ENCODE measurements at places on chromosomes 12 and 14.
A peak's percentile ranks its signal among the peaks of the same experiment; 100 is the strongest.

GRCh38 chr12:109818905-109819500, 14.2 kb downstream of the TRPV4 start:
- DNase-seq: no peak
- H3K27me3 ChIP-seq: peaks cover 3% of the 10 kb centered on the region
- no peak overlapping the region for H3K4me3 ChIP-seq
- H3K4me1 ChIP-seq: peaks cover 4% of the 10 kb centered on the region

DNA sequence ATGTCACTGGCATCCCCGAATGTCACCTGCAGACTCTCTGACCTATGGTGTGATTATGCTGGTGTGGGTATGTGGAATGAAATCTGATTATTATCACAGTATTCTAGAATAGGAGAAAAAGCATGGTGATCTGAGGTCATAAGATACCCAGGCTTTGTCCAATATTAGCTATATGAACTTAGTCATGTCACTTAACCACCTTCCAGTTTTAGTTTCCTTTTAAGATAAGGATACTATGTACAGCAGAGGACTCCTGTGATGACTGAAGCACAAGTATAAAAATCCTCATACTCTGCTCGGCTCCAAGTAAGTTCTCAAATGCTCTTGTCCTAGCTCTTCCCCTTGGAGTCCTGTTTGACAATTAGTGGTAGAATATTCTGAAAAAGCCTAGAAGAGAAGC, 2.8 kb downstream of the GNS start:
- peak overlapping the region; percentile 23 for H3K4me3 ChIP-seq
- H3K4me1 ChIP-seq: peaks cover 29% of the 10 kb centered on the region
- peaks cover 12% of the 10 kb centered on the region for H3K36me3 ChIP-seq

GRCh38 chr12:3700861-3701260, 52.0 kb downstream of the CRACR2A start:
- H3K27me3 ChIP-seq: peaks cover 33% of the 10 kb centered on the region

DNA sequence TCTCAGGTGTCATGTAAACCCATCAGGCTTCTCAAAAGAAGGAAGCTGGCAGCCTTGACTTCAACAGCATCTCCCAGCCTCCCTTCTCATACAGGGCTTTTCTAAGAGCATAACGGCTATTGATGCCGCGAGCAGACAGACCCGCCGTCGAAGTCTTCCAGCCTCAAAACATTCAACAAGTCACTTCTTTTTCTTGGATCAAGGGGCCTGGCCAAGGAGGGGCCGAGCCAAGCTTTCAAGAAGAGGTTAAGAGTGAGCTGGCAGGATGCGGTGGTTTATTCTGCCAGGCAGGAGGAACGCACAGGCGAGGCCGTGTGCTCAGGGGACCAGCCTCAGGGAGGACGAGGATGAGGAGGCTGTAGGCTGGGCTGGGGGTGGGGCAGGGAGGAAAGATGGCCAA, 102.9 kb upstream of the RFLNA start:
- peaks cover 4% of the 10 kb centered on the region for H3K36me3 ChIP-seq
- H3K4me1 ChIP-seq: peaks cover 44% of the 10 kb centered on the region
- no peak overlapping the region for H3K27ac ChIP-seq

- H3K27ac ChIP-seq: no peak overlapping the region
- H3K27me3 ChIP-seq: no peaks in the 10 kb centered on the region
- H3K36me3 ChIP-seq: peaks cover 3% of the 10 kb centered on the region
- H3K4me3 ChIP-seq: no peak overlapping the region
- DNase-seq: no peak
Observed at GRCh38 chr14:89221109-89221810, 195.8 kb downstream of the FOXN3 start.

- no peaks in the 10 kb centered on the region for H3K36me3 ChIP-seq
- peaks cover 3% of the 10 kb centered on the region for H3K27me3 ChIP-seq
- no peak for DNase-seq
- no peak overlapping the region for H3K4me3 ChIP-seq
- no peak overlapping the region for H3K27ac ChIP-seq
Observed at GRCh38 chr12:49933796-49934195, 16.7 kb upstream of the AQP2 start.

All from type B pancreatic cell (in vitro differentiated cells).